KBM-7 (cell line): ENCODE measurements at places on chromosomes 6 and 20.
A peak's percentile ranks its signal among the peaks of the same experiment; 100 is the strongest.

DNA sequence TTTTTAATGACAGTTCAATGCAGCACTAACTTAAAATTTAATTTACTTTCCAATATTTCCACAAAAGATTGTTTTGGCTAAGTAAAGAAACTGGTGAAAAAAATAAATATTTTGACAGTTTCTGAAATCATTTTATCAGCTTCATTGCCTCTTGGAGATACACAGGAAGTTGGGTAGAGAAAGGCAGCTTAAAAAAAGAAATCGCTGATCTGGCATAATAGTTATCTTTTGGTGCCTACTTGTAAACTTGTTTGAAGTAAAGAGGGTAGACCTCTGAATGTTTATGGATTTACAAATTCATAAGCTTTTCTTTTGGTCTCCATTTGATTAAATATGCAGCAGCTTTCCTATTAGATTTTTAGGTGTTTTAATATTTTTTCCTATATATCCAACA, 103.4 kb downstream of the RTN4IP1 start:
- no peak for DNase-seq

DNA sequence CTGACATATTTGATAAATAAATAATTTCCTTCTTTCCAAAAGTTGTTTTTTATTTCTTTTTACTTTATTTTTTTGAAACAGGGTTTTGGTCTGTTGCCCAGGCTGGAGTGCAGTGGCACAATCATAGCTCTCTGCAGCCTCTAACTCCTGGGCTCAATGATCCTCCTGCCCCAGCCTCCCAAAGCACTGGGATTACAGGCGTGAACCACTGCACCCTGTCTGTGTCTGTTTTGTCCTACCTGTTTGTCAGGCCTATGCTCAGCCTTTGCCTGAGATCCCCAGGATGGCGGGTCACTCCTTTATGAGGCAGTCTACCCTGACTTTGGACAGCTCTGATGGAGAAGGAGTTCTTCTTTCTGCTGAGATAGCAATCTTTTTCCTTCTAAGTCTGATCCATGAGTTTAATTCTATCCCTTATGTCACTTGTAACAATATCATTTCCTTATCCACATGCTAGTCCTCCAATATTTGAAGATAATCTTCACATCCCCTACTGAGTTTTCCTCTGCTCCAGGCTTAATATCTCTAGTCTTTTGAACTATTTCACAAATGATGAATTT, 14.4 kb upstream of the SLC16A10 start:
- DNase-seq: no peak

DNA sequence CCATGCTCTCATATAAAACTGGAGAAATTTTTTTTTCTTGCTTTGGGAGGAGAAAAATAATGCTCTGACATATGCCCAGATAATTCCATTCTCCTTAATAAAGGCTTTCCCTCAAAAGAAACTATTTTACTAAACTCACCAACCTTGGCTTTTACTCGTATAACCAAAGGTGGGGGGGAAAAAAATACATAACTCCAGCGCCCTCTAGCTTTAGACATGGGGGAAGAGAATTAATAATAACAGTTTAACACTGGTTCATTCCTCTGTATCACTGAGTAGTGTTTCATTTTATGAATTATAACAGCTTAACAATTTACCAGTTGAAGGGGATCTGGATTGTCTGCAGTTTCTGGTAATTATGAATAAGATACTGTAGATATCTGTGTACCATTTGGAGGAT, 1226.1 kb downstream of the GRIK2 start:
- peak; percentile 33 for DNase-seq

- DNase-seq: no peak
Measured at GRCh38 chr20:18527339-18527738, 19.6 kb downstream of the SEC23B start.

DNA sequence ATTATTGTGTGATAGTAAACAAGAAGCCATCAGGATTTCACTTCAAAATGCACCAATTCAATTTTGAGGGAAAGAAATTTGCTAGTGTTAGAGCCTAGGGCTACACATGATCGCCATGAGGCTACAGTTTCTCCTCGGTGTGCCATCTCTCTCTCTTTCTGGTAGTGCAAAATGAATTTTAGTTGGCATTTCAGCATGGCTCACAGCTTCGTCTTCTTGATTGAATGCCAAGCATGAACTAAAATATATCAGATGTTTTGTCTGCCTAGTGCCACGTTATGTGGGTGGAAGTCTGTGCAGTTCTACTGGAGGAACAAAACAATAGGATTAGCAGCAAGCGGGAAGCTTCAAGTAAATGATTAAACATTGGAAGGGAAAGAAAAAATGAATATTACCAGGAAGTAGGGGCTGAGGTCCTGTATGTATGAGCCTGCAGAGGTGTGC, 6.8 kb upstream of the MRAP2 start:
- no peak for DNase-seq

- no peak for DNase-seq
Measured at GRCh38 chr6:39896701-39897100, 37.6 kb downstream of the MOCS1 start.

- DNase-seq: peak; percentile 83
Measured at GRCh38 chr6:158040051-158040803, 58.6 kb downstream of the SYNJ2 start.

DNA sequence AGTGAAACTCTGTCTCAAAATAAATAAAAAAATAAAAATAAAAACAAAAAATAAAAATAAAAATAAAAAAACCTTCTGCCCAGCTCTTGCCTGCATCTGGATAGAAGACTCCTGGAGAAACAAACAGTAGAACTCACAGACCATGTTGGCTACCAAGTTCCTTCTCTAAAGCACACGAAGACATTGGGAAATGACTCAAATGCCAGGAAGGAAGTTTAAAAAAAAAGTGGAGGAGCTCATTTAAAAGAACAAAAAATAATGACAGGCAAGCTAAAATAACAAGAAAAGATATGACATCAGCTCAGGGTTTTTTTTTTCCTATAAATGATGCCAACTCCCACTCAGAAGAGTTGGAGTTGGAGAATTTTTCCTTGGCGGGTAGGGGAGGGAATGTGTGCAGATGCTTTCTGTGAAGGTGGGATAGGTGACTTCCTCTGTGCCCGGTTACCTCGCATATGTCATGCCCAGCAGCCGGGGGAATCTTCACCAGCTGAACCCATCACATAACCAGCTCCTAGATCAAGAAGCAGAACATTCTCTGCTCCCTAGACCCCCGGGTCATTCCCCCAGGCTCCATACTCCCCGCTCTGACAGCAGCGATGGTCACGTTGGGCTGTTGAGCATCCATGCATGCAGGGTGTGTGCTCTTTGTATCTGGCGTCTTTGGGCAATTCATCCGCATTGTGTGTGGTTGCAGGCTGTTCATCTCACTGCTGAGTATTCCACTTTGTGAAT, 17.3 kb upstream of the CD93 start:
- peak; percentile 20 for DNase-seq

DNA sequence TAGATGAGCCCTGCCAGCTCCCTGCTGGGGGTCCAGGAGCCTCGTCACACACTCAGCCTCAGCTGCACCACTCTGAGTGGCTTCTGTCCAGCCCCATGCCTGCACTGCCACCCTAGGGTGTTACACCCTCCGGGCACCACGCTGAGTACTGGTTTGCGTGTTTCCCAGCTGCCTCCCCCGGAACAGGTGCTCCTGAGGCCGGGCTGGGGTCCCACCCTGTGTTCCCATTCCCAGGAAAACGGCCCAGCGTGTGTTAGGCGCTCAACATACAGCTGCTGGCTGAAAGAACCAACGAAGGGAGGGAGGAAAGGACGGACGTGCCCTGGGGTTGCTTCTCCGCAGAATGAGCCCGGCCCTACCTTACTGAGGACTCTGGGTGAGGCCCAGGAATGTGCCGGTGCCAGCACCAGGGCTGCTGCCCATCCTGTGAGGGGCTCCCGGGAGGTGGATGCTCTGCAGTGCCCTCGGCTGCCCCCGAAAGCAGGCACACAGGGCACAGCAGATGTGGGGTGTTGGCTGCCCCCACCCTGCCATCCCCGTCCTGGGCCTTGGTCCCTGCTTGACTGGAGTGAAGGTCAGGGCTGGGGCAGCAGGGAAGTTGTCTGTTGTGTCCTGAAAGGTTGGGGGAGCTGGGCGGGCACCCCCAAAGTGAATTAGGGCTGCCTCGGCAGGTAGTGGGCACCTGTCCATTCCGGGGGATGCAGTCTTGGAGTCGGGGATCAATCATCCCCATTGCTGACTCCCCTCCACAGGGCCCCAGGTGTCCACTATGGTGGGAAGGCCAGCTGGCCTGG, 16.3 kb downstream of the LAMA5 start:
- DNase-seq: no peak

DNA sequence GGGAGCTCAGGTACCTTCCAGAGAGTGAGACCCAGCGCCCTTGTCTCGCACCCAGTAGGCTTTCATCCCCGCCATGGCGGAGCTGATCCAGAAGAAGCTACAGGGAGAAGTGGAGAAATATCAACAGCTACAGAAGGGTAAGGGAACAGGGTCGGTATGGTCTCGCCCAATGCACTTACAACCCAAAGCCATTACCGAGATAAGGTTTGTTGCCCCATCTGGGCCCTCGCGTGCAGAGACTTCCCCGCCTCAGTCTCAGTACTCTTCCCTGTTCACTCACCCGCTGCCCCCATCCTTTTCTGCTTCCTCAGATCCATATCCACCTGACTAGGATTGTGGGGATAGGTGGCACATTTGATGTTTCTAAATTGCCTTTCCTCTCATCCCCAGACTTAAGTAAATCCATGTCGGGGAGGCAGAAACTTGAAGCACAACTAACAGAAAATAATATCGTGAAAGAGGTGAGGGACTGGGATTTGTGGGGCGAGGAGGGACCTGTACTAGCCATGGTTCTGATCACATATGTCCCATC, 449 bp downstream of the PFDN6 start:
- no peak for DNase-seq

- DNase-seq: no peak
Measured at GRCh38 chr20:32638848-32639247, 34.9 kb downstream of the C20orf203 start.
